ENCODE measurements at places on chromosomes 7 and 10.
A peak's percentile ranks its signal among the peaks of the same experiment; 100 is the strongest.

- DNase-seq = peak; percentile 88
Measured at GRCh38 chr10:12720217-12720981, 281.1 kb downstream of the CCDC3 start.

DNA sequence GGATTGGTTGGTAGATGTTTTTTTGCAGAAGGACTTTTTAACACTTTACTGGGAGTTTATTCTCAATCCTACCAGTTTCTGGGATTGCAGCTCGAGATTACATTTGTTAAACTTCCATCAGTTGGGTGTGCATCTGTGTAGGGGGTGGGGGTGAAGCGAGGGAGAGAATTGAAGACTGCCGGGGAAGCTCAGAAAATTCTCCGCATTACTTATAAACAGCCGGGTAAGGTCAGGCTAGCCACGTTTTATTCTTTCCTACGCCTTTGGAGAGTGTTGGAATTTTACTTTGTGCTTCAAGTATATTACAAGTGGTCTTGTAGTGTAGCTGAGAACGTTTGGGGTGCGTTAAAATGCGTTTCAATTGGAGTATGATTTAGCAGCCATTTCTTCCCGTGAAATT, 1.1 kb downstream of the PALS2 start:
- no peak for DNase-seq

DNA sequence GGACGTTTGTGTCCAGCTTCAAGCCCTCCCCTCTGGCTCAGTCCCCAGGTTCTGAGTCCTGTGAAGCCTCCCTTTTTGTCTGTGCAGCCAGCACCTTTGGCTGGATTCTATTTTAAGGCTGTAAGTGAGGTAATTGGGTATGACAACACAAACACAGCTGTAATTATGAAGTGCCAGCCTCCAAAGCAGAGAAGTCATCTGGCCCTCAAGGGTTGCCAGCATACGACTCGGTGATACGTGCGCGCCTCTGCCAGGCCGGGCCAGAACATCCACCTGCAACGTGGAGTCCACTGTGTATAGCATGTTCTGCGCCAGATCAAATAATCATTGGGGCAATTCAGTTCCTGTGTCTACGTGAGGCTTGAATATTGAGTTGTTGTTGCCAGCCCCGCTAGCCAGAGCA, 6.7 kb upstream of the FAM180A start:
- DNase-seq = no peak

DNA sequence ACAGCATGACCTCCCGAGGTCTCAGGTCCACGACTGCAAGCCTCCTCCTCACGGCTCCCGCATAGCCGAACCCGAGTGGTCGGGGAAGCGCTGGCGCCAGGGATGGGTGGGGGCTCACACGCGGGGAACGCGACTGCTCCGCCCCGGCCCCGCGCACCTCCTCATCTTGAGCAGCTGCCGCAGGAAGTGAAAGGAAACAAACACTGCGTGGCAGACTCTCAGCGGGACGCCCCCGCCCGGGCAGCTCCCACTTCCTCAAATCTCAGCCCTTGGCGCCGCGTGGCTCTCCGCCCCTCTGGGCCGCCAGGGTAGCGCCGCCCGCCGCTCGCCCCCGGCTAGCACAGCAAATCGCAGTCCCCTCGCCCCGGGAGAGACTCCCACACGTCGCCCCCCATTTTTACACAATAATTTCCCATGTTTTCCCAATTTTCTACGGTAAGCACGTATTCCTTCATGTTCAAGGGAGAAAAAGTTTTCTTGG, at the start of gene TMEM243:
TMEM243 (minus strand) TSS at position 188 of the 481 bp plus-strand sequence. CDS start 229 bp downstream, outside the sequence.
- peak; percentile 72 for DNase-seq

Measured in T47D (cell line).